Activated CD4-positive, alpha-beta T cell treated with anti-CD3 and anti-CD28 coated beads, Interleukin-2, Interleukin-6, amounts not matched to agents 100 ng/mL and 50 ng/mL, durations not matched to agents 16 hours and 8 hours (primary cell): ENCODE measurements at places on chromosomes 11 and 22.

DNA sequence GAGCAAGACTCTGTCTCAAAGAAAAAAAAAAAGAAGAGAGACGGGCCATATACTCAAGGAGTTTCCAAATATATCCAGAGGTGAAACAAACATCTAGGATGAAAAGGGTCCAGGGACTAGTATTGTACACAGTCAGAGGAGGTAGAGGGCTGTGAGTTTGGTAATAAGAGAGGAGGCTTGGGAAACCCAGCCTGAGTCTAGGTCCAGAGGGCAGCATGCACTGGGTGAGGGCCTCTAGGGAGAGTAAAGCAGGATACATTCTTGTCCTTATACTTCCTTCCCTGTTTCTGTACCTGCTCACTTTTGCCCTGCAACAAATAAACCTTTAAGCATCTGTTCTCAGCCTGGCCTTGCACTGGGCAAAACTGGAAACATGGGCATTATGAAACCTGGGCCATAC, 31.5 kb downstream of the STIM1 start:
- DNase-seq, result no peak

- no peak for DNase-seq
Measured at GRCh38 chr11:28833670-28834069, 725.5 kb downstream of the METTL15 start.

DNA sequence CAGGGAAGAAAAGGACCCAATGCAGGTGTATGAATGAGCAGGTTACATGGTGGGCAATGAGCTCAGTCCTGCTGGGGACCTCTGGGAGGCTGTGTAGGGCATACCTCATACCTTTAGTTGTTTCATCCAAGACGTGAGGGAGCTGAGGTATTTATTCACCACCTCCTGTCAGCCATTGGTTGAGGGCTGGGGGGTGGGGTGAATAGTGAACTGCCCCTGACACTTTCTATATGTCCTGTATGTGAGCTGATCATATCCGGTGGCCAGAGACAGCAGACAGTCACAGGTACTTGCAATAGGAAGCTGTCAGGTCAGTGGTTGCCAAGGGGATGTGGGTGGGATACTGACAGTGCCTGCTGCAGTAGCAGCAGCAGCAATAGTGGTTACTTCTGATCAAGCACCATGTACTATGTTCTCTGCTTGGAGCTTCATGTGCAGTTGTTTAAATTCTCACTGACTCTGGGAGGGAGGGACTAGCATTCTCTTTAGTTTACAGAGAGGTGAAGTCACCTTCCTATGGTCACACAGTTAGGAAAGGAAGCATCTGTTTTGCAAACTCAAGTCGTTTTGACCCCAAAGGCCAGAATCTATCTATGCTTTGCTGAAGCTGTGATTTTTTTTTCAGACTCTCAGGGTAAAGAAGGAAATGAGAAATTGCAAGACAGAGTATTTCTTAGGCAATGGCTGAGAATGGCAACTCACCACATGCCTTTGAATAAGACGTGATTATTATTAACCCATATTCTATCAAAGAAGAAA, 54.0 kb downstream of the MIAT start:
- no peak for DNase-seq

DNA sequence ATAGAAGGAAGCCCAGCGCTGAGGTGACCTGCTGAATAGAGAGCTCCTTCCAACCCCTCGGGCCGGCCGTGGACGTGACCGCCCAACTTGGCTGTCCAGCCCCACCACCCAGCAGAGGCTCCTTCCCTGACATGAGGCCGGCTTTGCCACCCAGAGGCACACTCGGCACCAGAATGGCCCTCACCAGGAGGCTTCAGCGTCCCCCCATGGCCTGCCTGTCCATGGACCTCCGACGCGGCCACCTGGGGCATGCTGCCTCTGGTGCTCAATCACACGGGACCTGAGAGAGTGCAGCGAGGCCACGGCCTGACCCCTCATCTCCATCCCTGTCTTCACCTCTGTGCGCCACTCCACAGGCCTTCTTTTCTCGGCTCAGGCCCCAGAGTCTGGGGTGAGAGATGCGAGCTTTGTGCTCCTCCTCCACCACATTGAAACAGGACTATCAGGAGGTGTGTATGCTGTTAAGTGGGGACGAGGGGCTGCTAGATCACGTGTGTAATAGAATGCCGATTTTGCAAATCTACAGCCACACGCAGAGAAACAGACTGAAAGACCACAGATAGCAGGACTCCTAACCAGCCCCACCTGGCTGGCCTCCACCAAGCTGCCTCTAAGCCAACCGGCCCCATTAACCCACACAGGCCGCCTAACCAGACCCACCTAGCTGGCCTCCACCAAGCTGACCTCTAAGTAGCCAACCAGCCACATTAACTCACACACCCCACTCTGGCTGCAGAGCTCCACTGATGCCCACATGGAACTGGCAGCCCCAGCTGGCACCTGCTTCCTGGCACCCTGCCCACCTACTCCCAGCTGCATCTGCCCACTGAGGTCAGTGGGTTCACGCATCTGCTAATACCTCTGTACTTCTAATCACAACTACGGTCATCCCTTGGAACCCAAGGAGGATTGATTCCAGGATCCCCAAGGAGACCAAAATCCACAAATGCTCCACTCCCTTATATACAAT, 20.7 kb downstream of the LINC01488 start:
- no peak for DNase-seq

- peak; percentile 88 for DNase-seq
Measured at GRCh38 chr11:67382276-67383136, 9.1 kb upstream of the CLCF1 start.

- no peak for DNase-seq
Measured at GRCh38 chr22:36671404-36671803, 32.1 kb downstream of the CACNG2 start.

DNA sequence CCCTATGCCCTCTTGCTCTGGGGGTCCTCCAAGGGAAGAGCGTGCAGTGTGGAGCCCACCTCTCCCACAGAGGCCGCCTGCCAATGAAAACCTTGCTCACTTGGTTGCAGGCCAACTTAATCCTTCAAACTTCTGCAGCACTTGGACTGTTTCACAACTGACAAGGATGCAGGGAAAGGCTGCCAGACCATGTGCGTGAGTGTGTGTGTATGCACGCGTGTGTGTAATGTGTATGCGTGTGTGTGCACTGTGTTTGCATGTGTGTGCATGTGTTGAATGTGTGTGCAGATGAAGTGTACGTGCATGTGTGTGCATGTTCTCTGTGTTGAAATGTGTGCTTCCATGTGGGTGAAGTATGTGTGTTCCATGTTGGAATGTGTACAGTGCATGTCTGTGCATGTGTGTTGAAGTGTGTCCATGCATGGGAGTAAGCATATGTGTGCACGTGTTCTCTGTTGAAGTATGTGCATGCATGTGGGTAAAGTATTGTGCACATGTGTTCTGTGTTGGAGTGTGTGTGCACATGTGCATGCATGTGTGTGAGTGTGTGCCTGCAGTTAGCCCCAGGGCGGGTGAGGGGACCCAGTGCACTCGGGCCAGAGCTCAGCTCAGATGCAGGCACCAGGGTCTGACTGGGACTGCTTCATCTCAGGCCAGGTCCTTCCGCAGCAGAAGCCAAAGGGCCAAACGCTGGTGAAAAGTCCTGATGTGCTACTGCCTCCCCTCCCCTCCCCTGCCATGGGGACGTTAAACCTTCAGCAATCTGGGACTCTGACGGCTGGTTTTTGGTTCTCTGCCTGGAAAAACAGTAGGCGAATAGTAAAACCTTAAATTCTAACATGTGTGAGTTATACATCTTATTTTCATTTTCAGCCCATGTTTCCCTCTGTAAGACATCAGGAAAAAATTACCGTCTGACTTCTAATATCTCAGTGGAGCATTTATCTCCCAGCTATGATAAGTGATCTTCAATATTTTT, 72.0 kb downstream of the FLI1 start:
- no peak for DNase-seq

- no peak for DNase-seq
Measured at GRCh38 chr22:37329238-37330140, 47.2 kb downstream of the CYTH4 start.

- DNase-seq, result no peak
Measured at GRCh38 chr11:80587906-80588305, 1147.1 kb upstream of the TENM4 start.

DNA sequence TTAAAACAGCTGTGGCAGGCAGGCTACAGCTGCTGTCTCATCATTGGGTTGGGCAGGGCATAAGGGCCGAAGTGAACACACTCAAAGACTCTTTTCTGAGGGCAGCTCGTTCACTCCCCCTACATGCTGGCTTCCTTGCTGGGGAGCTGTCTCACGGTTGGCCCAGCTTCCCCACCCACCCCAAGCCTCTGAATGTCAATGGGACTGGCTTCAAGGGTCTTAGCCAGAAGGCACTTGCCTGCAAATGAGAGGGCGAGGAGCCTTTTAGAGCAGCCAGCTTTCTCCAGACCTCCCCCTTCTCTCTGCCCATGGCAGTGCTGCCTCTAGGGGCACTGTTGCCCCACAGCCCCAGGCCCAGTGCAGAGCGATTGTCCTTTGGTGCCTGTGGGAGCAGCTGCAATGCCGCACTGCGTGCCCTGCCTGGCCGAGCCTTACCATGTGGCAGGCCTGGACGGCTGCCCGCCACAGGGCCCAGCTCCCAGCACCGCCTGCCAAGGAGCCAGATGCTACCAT, 94.7 kb upstream of the RASSF10 start:
- peak; percentile 23 for DNase-seq

DNA sequence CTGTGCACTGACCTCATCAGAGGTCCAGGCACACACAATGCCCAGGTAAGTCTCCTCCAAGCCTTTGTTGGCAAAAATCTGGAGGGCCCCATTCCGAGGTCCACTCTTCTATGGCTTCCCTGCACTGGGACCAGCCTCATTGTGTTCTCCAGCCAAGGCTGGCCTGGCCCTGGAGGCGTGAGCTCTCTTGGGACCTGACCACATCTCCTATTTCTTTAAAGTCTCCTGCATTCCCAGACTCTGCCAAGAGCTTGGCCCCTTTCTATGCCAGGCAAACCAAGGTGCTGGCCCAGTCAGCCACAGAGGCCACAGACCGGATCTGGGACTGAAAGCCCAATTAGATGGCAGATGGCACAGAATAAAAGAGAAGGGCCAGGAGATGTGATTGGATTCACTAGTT, 55.1 kb downstream of the C11orf58 start:
- DNase-seq, result no peak

DNA sequence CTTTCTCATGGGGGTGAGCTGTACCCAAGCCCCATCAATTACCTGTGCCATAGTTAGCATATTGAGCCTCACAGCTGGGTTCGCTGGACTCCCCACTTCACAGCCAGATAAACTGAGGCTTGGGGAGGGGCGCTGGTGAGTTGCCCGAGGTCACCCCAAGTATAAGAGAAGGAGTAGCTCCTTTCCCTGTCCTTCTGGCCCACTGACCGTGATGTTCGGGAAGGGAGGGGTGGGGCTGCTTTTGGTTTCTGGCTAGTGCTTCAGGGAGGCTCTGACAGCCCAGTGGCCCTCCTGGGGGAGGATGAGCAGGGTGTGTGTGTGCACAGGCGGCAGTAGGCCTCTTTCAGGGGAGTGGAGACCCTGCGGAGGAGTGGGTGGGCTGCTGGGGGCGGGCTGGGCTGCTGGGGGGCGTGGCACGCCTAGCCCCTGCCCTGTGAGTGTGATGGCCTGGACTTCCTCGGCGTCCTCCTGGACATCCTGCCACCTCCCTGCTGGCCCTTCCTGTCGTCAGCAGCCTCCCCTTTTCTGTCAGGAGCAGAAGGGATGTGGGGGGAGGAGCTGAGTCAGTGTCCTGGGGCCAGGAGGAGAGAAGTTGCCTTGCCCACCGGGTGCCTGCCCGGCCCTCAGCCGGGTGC, 50.3 kb downstream of the TRIOBP start:
- DNase-seq, result no peak

DNA sequence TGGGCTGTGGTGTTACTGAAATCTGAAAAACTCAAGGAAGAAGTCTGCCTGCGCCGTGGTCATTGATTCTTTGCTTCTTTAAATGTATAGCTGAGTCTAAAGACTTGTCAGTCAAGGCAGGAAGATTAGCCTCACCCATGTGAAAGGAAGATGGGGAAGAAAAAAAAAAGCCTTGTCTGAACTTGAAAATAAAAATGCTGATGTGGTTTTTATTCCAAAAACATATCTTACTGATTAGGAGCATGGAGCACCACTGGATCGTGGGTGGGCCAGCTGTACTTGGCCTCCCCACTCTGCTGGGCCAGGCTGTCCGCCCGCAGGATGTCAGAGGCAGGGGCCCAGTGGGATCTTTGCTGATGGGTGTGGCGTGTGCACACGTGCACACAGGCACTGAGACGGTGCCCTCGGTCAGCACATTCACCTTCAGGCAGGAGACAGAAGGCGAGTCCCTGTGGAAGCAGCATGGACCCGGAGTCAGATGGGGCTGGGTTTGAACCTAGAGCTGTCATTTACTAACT, 111.9 kb downstream of the WNT7B start:
- no peak for DNase-seq

DNA sequence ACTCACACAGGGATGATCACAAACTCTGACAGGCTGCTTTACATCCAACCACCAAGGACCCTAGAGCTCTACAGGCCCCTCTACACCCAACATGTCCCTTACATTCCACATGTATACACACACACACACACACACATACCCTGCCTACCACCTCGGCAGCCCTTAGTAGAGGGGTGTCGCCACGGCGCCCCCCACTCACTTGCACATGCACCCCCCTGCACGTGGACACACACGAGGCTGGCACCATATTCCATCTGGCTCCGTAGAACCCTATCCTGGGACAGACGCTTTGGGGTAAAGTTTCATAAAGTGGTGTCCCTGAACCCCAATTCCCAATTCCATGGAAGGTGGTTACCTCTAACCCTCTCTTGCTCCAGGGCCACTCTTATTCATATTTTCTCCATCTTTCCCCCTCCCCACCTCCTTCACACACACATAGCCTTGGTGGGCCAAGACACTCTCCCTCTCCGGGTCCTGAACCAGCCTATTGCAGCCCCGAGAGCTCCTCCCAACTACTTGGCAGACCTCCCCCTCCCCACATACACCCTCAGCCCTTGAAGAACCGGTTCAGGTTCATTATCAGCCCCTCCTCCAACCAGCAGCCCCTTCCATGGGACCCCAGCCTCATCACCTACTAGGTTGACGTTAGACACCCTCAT, 809 bp downstream of the PDE2A start:
- no peak for DNase-seq

DNA sequence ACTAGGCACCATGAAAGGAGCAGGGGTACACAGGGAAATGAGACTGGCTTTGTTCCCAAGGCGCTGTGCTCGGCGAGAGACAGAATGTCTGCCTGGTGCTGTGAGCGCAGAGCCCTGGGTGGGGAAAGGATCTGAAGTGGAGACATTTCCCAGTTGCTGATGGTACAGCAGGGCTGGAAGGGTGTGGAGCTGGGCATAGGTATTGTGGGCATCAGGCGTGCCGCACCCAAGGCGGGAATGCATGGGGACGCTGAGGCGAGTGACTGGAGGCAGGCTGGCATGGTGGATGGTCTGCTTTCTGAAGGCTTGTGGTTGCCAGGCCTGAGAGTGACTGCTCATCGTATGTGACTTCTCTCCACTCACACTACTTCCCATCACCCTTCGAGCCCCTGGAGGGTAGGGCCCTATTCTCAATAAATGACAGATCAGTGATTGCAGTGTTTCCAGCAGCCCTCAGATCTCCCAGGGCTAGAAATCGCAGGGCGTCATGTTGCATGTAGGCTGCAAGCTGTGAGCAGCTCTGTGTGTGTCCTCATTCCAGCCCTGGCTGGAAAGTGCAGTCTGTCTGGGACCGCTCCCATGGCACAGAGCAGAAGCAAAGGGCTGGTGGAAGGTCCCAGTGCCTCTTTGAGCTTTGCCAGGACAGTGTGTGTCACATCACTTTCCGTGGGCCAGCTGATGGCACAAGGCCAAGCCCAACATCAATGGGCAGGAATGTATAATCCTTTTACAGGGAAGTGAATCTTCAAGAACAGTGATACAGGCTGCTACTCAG, 67.7 kb downstream of the TBC1D22A start:
- no peak for DNase-seq

GRCh38 chr11:104043142-104043541, 6.7 kb downstream of the DDI1 start:
- no peak for DNase-seq

GRCh38 chr22:33921525-33922348, 1.5 kb upstream of the LARGE1 start:
- peak; percentile 7 for DNase-seq
